ENCODE measurements at places on chromosomes 3 and 15.
A peak's percentile ranks its signal among the peaks of the same experiment; 100 is the strongest.

- no peak for DNase-seq
Measured at GRCh38 chr3:27596921-27597320, 112.7 kb upstream of the SLC4A7 start.

GRCh38 chr15:83626171-83626802, 27.6 kb upstream of the ADAMTSL3 start:
- DNase-seq = no peak

GRCh38 chr15:90376789-90377188, 11.3 kb upstream of the IQGAP1 start:
- DNase-seq = no peak

DNA sequence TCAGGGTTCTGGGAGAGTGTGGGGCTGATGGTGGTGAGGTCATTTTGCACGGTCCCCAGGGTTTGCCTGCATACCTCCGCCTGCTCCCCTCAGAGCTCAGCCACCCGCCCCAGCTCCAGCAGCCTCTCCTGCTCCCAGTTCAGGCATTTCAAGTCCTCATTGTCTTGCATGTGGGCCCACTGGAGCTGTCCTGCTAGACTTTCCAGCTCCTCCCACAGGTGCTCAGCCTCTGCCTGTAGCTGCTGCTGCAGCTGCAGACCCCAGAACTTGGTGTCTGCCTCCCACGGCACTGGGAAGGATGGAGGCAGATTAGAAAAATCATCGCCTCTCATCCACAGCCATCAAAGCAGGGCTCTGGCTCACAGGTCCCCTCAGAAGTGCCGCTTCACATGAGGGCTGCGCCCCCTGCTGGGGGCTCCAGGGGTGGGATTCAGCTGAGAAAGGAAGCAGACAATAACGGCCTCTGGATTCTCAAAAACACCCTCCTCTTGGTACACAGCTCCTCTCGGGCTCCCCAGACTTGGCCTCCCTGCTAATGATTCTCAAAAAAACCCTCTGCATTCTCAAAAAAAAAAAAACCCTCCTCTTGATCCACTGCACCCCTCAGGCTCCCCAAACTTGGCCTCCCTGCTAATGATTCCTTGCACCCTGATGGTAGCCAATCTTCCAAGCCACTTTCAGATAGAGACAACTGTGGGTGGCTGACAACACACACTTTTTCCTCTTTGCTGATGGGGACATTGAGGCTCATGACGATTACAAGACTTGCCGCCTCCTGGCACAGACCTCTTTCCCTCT, 89.3 kb upstream of the C2CD4B start:
- DNase-seq = no peak

- no peak for DNase-seq
Measured at GRCh38 chr15:91961357-91961756, 107.8 kb downstream of the SLCO3A1 start.

DNA sequence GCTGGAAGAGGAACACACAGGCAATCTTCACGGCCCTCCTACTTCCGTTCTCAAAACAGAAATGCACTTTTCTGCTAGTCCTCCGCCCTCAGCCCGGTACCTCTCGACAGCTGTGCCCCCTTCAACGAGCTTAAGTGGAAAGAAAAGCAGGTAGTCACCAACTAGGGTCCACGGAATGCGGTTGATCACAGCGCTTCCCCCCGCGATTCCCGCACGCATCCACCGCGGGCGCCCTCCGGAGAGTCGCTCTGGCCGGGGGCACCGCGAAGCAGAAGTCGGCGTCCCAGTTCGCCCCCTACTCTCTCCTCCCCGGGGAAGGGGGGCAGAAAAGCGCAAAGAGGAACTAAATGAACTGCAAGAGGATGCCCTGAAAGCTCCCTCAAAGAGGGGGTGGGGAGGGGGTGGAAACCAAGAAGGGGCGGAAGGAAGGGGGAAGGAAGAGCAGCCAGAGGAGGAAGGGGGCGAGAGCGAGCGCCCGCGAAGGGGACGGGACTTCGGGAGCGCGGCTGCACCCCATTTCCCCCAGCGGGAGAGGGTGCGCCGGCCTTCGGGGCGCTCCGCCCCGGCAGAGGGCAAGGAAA, 738 bp downstream of the ACAP2 start:
- DNase-seq = peak; percentile 56

DNA sequence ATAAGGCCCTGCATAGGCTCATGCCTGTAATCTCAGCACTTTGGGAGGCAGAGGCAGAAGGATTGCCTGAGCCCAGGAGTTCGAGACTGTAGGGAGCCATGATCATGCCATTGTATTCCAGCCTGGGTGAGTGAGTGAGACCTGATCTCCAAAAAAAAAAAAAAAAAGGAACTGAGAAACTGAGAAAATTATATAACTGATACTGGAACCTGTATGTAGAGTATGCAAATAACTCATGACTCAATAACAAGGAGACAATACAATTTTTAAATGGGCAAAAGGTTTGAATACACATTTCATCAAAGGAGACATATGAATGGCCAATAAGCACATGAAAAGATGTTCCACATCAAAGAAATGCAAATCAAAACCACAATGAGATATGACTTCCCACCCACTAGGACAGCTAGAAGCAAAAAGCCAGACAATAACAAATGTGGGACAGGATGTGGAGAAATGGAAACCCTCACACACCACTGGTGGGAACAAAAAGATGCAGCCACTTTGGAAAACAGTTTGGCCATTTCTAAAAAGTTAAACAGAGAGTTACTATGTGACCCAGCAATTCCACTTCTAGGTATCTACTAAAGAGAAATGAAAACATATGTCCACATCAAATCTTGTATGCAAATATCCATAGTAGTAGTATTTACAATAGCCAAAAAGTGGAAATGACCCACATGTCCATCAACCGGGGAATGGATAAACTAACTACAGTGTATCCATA, 70.7 kb downstream of the IQSEC1 start:
- DNase-seq = no peak

DNA sequence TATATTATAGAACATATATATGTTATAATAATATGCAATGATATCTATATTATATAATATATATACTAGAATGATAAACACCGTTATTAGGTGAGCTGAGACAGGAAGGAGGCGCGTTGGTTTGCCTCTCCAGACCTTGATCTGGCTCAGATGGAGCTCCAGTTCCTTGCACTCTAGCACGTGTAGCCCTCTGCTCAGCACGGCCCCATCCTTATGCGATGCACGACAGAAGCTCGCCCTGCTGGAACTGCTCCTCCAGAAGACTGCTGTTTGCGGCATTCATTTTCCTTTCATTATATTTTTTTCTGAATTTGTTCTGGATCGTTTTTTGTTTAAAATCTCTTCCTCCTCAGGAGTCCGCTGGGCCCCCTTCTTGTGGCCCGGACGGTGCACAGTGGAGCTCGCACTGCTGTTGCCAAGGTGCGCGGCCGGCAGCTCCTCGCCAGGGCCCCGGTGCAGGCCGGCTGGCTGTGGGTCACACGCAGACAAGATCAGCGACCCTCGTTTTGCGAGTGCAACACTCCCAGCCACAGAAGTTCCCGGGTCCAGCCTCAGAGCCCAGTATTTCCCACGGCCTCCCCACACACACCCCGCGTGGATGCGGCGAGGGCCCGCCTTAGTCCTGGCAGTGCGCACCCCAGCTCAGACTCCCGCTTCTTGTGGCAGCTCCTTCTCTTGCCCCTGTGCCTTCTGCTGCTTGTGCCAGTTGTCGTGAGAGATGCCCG, 112.2 kb downstream of the CHL1 start:
- DNase-seq = peak; percentile 11

GRCh38 chr3:66552846-66553245, 52.0 kb upstream of the LRIG1 start:
- DNase-seq = no peak

DNA sequence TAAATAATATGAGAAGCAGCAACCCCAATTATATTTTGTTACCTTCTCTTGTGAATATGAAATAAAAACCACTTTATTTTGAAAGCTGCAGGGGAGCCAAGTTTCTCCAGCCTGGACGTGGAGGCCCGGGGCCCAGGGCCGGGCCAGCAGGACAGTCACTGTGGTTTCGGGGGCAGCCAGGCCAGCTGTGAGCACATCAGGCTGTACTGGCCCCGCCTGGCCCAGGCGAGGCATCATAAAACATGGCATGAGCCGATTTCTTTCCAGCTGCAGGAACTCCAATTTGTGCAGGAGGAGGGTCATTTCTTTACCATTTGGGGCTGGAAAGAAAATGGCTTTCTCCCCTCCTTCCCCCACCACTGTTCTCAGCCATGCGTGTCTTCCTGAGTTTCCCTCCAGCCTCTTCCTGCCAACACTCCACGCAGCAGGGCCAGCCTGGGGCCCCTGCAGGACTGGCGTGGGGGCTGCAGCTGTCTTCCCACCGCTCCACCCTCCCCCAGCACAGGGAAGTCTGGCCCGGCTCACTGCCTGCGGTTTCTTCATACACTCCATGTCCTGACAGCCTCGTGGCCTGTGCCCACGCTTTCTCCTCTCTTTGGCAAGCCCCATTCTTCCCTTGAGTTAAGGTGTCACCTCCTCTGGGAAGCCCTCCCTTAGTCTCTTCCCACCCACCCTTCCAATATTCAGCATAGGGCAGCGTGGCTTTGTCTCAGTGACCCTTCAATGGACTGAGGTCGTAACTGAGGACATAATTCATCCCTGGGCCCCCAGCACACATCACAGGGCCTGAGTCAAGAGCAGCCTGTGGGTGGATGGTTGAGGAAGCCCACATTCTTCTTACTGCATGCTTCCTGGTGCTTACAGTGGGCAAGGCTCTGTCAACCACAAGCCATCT, 135.8 kb downstream of the CHSY1 start:
- DNase-seq = no peak

DNA sequence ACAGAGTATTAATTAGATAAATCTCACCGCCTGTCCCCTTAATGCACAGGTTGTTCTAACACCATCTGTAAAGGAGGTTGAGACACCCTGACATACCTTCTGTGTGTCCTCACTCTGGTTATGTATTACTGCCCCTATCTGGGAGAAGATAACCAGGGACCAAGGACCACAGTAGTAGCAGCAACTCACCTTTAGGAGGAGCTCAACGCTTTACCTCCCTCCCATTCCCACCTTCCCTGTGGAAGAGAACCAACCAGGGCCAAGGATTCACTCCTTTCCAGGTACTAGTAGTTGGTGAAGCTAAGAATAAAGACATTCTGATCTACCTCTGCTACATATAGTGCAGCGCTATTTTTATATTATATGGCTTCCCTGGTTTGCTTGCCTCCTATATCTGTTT, 232.6 kb downstream of the MEX3B start:
- no peak for DNase-seq

- no peak for DNase-seq
Measured at GRCh38 chr3:39501968-39502837, 34.7 kb downstream of the MOBP start.

- no peak for DNase-seq
Measured at GRCh38 chr3:70982284-70982683, 601.2 kb downstream of the FOXP1 start.

DNA sequence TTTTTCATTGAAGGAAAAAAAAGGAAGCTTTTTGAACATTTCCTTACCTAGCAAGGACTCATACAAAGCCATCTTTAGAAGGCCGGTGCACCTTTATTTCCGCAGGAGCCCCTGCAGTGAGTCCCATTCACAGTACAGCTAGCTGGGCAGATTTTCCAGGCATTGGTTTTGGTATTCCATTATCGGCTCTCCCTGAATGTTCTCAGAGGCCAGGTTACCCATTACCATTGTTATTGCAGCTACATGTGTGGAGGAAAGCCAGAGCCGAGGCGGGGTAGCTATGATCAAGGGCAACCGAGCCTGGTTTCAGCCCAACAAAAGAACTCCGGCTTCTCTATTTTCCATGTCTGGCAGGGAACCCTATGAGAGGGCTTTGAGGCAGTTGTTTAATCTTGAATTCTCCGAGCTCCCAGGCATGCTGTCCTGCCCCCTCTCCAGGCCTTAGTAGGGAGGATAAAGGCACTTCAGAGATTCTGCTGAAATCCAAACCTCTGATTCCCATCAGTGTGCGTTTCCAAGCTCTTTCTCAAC, 100.3 kb downstream of the LRRK1 start:
- no peak for DNase-seq

DNA sequence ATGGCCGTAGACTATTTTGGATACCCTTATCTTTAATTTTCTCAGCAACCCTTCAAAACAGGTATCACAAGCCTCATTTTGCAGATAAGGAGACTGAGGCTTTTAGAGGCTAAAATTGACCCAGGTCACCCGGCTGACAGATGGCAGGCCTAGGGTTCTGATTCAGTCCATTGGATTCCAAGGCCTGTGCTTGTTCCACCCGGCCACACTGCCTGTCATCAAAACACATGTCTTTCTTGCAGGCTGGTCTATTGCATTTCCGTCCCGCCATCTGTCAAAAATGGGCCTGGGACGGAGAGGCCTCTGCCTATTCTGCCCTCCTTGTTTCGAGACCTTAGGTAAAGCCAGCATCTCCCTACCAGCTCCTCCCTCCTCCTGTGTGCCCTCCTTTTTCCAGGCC, 8.1 kb downstream of the INAFM2 start:
- DNase-seq = no peak

DNA sequence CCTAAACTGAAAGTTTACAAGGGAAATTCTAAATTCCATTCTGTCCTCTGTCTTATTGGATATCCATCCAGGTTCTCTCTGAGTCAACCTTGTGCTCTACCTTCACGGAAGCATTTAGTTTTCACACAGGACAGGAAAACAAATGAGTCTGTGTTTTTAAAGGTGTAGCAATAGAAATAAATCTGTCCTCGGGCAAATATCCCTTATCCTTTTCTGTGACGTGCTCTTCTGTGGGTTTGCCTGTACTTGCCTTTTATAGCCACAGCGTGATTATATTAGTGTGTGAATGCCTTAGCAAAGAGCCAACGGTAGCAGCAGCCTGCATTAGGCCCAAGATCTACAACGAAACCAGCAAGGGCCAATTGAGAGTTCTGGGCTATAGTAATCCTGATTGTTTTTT, 127.2 kb upstream of the PLSCR5 start:
- DNase-seq = no peak

DNA sequence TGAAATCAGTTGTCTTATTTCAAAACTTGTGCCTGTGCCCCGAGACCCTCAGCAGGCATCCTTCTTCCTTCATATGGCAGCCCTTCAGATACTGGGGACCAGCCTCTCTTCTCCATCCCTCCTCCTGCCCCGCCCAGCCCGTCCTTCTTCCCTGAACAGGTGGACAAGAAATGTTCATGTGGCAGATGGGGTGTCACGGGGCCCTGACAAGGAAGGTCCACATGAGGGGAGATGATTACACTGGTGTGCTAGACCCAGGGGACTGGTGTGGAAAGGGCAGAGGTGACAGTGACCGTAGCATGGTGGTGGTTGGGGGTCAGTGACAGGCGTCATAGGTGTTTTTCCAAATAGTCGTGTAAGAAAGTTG, 150.9 kb downstream of the CHDH start:
- DNase-seq = no peak

Data from nucleus accumbens (tissue), 56 donors.